ENCODE measurements at places on chromosomes 12 and 14.
A peak's percentile ranks its signal among the peaks of the same experiment; 100 is the strongest.

DNA sequence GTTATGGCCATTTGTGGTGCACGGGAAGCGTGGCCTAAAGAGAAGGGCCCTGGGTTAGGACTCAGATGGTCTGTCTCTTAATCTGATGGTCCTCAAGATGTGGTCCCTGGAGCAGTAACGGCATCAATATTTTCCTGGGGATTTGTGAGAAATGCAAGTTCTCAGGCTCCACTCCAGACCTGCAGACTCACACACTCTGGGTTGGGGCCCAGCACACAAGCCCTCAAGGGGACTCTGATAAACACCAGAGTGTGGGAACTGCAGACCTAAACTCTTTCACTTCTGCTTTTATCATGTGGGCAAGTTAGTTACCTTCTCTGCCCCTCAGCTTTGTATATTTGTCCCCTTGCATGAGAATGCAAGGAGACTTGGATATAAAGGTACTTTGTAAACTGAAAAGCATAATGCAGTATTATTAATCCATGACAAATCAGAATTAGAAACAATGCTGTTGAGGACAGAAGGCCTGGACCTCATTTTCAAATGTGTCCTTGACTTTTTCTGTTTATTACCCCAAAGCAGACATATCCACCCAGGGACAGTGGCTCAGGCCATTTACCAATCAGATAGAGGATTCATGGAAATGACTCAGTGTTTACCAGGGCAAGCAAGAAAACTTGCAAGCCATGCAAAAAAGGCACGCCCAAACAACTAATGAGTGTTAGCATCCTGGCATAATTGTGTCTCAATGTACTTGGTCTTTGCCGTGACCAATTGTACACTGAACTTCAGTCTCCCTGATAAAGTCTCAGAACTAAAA, 157.0 kb downstream of the ASCL1 start:
- DNase-seq = no peak

GRCh38 chr14:34234258-34234657, 227.8 kb downstream of the SPTSSA start:
- DNase-seq = no peak

GRCh38 chr14:95998656-95999055, 40.5 kb upstream of the C14orf132 start:
- DNase-seq = peak; percentile 5

DNA sequence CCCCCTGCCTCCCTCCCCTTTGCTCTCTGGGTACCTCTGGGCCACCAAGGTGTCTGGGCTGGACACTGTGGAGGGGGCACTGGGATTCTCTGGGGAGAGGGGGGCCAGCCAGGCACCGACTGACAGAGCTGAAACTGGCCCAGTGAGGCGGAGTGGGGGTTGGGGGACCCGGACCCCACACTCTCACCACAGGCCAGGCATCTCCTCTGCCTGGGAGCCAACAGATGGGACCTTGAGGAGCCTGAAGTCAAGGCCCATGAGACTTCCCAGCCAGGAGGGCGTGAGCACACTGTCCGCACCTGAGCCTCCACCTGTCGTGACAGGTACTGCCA, 39.8 kb upstream of the PPP1R13B start:
- no peak for DNase-seq

DNA sequence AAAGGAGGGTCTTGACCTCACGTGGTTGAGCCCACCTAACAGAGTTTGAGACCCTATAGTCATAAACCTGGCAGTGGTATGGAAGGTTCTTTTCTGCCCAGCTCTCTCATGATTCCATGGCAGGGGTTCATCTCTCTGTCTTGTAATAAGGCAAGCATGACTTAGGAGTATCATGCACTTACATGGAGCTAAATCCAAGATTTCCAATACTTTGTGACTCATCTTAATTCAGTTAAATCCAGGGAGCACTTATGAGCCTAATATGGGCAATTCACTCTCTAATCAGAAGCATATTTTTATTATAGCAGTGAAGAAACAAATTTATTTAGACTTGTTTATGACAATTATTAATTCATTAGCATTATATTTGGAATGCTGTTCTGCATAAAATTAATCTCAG, 131.8 kb upstream of the CPSF6 start:
- no peak for DNase-seq

- DNase-seq = no peak
These were observed 111.0 kb downstream of the MSRB3 start for GRCh38 chr12:65389436-65389835.

DNA sequence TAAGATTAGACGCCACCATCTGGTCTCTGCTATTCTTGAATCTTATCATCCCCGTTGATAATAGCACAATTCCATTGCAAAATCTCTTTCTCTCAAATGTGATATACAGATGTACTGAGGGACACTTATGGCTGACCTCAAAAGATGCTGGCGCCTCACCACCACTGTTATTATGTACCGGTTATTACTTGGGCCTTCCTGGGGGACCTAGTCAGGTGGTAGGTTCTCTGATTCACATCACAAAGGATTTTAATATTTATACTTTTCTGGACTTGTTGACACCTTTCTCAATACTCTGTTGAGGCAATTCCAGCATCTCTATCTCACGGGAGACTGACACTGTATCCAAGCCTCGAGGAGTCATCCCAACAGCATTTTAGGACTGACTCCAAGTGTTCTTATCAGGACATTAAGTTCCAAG, 21.3 kb upstream of the FAM234B start:
- DNase-seq = peak; percentile 36

- no peak for DNase-seq
These were observed 334.3 kb upstream of the SYT1 start for GRCh38 chr12:78530100-78530765.

DNA sequence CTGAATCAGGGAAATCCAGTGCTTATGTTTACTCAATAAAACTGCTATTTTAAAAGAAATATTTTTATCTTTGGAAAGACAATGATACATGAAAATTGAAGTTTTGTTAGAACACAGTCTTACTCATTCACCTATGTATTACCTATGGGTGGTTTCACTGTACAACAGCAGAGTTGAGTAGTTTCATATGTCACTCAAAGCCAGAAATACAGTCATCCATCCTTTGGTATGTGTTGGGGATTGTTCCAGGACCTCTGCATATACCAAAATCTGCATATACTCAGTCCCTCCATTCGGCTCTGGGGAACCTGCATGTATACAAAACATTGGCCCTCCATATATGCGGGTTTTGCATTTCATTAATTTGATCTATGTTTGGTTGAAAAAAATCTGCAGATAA, 190.6 kb downstream of the GPHN start:
- DNase-seq = no peak

- DNase-seq = no peak
These were observed 71.4 kb downstream of the RIC8B start for GRCh38 chr12:106845902-106846301.

GRCh38 chr12:76636121-76636692, 76.6 kb upstream of the OSBPL8 start:
- DNase-seq = no peak

- DNase-seq = no peak
These were observed 97.8 kb upstream of the PDE3A start for GRCh38 chr12:20270557-20270956.

GRCh38 chr12:1161197-1161596, 170.2 kb downstream of the ERC1 start:
- DNase-seq = no peak

- no peak for DNase-seq
These were observed 116.8 kb upstream of the ABCD2 start for GRCh38 chr12:39736406-39736805.

DNA sequence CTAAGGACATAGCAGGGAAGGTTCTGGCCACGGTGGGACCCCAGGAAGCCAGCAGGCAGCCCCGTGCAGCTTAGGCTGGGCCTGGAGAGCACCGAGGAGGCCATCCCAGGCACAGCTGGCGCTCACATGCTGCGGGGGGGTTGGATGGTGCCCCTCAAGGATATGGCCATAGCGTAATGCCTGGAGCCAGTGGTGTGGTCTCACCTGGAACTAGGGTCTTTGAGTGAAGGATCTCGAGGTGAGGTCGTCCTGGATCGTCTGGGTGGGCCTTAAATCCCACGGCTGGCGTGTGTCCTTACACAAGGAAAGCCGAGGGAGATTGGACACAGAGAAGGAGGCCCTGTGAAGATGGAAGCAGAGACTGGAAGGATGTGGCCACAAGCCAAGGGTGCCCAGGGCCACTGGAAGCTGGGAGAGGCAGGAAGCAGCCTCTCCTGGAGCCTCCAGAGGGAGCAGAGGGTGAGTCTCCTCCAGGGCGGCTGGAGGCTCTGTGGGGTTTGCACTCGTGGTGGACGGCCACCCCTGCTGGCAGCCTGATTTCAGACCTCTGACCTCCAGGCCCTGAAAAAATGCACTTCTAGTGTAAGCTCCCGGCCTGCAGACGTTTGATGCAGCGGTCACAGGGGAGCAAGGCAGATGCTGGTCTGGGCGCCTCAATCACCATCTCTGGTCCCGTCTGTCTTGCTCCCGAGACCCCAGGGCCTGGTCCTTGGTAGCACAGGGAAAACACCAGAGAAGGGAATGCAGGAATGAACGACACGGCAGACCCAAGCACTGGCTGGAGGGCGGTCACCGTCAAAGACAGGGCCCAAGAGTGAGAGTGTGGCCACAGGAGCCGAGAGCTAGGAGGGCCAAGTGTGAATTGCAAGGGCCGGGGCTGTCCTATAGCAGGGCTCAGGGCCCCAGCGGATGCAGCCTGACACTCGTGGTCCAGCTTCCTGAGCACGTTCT, 218.6 kb downstream of the KIF26A start:
- no peak for DNase-seq

DNA sequence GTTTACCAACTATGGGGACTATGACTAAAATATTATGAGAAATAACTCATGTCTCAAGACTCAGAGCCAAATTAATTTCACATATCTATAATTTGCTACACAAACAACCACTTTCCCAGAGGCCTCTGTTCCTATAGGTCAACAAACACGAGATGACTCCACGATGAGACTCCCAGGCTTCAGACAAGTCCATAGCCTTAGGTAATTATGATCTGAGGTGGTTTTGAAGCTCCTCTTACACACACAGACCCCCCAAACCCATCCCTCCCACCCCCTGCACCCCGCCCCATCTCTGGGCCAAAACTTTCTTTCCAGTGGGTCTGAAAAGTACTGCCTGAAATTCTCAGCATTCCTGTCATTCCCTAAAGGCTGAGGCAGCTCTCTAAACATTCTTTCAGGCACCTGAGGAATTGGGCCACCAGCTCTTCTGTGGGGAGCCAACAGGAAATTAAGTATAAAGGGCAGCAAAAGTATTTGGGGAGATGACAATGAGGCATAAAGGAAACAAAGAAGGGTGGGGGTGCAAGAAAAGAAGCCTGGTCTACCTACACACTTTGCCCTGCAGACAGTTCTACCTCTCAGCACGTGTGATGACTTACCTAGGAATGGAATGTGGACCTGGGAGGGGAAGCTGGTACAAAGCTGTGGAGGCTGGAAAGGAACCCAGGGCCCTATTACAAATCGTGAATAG, 143.6 kb downstream of the PAWR start:
- DNase-seq = peak; percentile 82

GRCh38 chr12:25904442-25904841, 54.0 kb upstream of the RASSF8 start:
- no peak for DNase-seq

- DNase-seq = no peak
These were observed 119.5 kb upstream of the RTL1 start for GRCh38 chr14:101022916-101023435.

DNA sequence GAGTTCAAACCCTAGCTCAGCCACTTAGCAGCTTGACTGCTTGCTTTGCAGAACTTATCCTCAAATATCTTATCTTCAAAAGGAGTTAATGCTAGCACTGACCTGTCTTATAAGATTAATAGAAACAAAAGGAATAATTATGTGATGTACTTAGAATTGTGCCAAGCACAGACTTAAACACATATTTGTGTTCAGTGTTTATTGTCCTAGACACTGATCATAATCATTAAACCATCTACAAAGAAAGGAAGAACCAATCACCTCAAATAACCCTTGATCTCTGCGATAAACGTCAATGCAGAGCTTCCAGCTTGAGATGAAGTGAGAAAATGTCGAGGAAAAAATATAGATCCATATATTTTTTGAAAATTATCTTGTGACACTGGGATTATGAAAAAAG, 73.1 kb downstream of the ATXN7L3B start:
- DNase-seq = no peak

DNA sequence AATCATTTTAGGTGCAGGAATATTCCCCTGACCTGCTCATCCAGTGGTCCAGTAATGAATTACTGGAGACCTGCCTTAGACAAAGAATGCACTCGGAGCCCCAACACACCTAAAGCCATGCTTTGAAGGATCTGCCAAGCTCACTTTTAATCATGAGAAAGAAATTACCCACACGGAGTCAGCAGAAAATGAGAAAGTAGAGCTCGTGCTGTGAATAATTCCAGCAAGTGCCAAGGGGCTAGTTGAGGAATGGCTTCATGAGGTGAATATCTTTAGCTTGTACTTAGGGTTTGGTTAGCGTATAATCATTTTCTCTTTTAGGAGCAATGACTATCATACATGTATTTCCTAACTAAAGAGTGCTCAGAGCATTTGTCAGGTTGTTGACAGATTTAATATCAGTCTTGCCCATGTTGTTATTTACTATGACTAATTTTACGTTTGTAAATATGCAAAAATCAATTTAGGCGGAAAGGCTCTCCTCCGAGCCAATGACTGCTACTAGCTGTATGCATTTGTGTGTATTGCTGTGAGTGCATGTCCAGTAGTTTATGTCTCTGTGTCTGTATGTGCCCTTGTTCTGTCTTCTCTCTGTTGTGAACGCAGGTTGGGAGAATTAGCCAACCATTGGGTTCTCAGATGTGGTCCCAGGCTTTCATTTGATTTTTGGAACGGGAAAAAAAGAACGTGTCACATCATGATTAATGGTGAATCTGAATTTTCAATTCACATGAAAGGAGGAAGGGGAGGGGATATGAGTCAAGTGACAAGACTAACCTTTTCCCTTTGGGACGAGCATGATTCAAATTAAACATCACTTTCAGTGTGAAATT, 98.4 kb downstream of the RMST start:
- no peak for DNase-seq

DNA sequence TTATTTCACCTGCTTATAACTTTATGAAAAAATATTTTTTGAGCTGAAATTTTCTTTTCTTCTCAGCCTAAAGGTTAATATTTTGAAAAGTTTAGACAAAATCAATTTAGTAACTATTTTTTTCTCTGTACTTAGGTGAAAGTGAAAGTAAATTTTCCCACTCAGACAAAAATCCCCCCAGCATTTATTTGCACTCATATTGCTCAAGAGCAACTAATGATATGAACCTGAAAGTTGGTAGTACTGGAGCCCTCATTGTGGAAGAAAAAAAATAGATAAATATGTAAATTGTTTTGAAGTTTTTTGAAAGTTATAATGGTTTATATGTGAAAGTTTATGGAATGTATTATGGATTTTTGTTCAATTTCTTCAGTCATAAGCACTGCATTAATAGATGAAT, 1005.9 kb upstream of the ATXN7L3B start:
- DNase-seq = no peak

GRCh38 chr14:91354979-91355685, 62.5 kb downstream of the CCDC88C start:
- DNase-seq = no peak
